GM04503 (cell line): ENCODE measurements at places on chromosomes 7 and 10.
A peak's percentile ranks its signal among the peaks of the same experiment; 100 is the strongest.

GRCh38 chr10:70348228-70348850 lies 34.1 kb downstream of the LRRC20 start:
- no peak for DNase-seq

- peak; percentile 35 for DNase-seq
Measured at GRCh38 chr10:27628621-27629020, 117.0 kb downstream of the MKX start.

GRCh38 chr7:14900051-14900450 lies 2.5 kb downstream of the DGKB start:
- no peak for DNase-seq

DNA sequence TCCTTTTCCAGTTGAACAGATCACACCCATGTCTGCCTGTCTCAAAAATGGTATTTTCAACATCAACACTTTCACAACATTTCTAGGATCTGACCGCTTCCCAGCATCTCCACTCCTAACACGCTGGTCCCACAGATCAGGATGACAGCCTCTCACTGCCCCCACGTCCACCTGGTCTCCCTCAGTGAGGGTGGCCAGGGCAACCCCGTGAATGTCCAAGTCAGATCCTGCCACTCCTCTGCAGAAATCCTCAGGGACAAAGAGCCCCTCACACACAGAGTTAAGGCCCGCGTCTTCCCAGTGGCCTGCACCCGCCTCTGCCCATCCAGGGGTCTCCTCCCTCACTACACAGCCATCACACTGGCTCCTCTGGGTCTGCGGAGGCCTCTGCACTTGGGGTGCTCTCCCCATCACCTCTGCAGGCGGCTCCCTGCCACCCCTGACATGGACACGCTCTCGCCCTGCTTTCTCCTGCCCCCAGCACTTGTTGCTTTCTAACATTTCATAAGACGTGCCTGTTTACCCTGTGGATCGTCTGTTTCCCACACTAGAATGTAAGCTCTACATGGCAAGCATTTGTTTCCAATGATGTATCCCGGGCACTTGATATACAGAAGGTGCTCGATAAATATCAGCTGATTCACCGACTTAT lies 20.0 kb downstream of the GNA12 start:
- DNase-seq = no peak

DNA sequence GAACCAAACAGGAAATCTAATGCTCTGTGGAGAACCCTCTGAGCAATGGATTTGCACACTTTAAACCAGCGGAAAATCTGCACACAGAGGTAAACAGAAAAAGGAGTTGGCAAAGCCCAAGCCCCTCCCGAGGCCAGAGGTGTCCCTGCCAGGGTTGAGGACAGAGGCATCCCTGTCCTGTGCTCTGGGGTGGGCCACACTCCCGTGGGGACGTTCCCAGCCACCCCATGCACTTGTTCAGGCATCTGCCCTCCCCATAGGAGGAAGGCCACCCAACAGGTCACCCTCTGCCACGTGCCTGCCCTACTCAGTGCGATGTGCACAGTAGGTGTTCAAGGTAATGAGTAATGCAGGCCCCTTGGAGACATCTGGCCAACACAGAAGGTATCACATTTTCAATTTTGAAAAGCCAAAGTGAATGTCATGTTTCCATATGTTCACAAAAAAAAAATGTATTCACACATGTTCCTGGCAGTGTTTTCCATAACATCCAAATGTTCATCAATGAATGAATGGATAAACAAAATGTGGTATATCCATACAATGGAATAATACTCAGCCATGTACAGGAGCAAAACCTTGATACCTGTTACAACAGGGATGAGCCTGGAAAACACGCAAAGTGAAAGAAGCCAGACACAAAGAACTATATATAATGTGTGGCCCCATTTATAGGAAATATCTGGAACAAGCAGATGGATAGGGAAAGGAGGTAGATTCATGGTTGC lies 108.1 kb downstream of the EBF3 start:
- no peak for DNase-seq

- DNase-seq = no peak
Measured at GRCh38 chr7:50300336-50300735, 4.2 kb upstream of the IKZF1 start.
